NCI-H1436 (cell line): ENCODE measurements at places on chromosomes 6 and 20.

- no peak for DNase-seq
Observed at GRCh38 chr6:134010974-134011373, 41.5 kb downstream of the SLC2A12 start.

GRCh38 chr20:3039426-3039825 is 4.0 kb upstream of the GNRH2 start:
- no peak for DNase-seq

GRCh38 chr6:17297271-17298080 is 16.3 kb downstream of the RBM24 start:
- no peak for DNase-seq

GRCh38 chr6:135992739-135993138 is 141.2 kb downstream of the PDE7B start:
- no peak for DNase-seq

DNA sequence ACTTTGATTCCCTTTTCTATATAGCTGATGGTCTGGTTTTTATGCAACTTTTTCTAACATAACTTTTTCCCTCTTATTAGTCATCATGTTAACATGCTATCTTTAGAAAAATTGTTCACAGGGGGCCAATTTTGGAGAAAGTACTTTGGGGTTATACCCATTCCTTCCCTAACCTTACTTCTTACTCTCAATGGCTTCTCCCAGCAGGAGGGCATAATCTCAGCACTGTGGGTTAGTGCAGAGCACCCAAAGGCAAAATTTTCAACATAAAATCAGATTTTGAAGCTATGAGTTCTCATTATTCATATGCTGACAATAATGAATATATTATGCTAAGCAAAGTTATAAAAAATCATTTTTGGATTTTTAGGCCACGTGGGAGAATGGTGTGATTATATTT is 299.2 kb downstream of the SLC35F1 start:
- DNase-seq: no peak

DNA sequence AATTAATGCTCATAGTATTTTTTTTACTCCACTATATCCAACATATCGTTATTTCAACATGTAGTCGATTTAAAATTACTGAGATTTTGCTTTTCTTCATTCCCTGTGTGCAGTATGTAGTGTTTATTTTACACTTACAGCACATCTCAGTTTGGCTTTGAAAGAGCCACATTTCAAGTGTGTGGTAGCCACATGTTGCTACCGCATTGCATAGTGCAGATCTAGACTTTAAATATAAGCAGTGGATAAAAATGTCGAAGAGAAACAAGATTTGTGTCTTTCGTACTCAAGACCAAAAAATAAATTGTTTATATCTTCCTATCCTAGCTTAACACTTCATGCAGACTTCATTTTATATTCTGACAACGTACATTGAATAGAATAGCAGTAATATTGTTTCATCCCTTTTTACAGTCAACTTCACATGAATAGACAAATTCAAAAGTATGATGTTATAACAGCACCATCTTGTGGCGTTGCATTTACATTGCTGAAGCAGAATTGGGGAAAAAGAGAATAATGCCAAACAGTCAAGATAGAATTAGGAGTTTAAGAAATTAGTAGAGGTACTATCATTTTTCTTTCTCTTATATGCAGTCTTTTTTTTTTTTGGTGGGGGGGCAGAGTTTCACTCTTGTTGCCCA is 29.9 kb downstream of the FBXO5 start:
- peak; percentile 27 for DNase-seq

- no peak for DNase-seq
Observed at GRCh38 chr6:30612213-30612612, 4.8 kb downstream of the PPP1R10 start.

- DNase-seq: no peak
Observed at GRCh38 chr20:24771542-24772061, 177.5 kb upstream of the CST7 start.

- no peak for DNase-seq
Observed at GRCh38 chr6:22579439-22579838, 10.1 kb downstream of the HDGFL1 start.
